NB4 (cell line): ENCODE measurements at places on chromosomes 5 and 9.

DNA sequence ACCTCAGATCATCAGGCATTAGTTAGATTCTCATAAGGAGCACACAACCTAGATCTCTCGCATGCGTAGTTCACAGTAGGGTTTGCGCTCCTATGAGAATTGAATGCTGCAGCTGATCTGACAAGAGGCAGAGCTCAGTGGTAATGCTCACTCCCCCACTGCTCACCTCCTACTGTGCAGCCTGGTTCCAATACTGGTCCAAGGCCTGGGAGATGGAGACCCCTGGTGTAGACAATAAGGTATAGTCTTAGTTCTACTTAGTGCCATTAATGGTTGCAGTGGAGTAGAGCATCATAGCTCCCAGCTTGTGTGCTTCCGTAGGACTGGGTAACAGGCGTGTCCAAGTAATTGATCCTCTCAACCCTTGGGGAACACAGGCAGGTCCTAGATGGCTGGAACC, 70.4 kb upstream of the ANKRD55 start:
- peak; percentile 31 for DNase-seq

DNA sequence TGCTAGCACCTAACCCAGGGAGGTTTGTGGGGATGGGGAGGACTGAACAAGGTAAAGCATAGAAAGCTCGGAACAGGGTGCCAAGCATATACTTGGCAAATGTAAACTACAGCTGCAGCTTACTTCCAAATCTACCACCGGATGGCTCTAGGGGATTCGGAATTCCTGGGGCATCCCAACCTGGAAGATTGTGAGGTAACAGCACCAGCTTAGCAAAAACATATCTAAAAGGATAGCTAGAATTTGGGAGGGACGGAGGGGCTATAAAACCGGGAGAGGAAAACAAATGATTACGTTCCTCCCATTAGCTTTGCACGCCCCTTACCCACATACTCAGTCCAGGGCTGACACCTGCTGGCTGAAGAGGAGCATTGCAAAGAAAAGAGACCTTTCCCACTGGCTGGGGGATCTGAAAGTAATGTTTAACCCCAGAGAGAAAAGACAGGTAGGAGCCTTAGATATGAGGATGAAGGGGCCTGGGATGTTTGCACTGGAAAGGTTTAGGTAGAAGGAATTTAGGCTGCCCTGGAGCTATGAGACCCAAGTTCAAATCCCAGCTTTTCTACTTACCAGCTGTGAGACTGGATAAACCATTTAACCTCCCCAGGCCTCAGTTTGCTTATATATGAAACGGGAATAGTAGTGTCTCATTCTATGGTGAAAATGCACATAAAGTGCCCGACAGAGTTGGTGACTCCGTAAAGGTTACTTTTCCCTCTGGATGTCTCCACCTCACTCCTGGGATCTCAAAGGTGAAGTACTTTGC, 73.6 kb downstream of the FAM114A2 start:
- DNase-seq: peak; percentile 64

DNA sequence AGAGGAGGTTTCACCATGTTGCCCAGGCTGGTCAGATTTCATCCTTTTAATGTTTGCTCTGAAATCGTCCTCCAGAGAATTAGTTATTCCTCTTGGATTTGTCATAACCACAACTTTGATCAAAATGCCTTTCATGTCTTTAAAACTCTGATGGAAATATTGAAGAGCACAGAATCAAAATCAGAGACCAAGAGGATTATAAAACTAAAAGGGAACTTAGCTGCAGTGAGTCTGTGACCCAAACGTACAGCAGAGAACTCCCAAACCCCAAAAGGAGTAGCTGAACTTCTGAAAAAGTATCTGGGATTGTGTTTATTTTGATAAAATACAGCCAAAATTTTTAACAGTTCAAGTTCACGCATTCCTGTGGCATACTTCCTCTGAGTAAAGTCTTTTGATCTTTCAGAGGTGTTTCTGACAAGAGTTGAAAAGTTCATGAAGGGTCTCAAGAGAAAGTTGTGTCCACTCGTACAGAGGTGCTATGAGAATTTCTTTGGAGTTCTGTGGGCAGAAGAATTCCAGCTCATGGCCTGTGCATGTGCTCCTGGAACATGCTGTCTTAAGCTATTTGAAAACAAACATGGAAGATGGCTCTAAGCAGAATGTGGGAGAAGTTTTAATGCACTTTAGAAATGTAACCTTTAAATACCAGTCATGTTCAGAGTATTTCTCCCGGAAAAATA, 124.0 kb downstream of the ESM1 start:
- DNase-seq: no peak

- no peak for DNase-seq
Measured at GRCh38 chr5:120518581-120518980, 54.5 kb downstream of the PRR16 start.

DNA sequence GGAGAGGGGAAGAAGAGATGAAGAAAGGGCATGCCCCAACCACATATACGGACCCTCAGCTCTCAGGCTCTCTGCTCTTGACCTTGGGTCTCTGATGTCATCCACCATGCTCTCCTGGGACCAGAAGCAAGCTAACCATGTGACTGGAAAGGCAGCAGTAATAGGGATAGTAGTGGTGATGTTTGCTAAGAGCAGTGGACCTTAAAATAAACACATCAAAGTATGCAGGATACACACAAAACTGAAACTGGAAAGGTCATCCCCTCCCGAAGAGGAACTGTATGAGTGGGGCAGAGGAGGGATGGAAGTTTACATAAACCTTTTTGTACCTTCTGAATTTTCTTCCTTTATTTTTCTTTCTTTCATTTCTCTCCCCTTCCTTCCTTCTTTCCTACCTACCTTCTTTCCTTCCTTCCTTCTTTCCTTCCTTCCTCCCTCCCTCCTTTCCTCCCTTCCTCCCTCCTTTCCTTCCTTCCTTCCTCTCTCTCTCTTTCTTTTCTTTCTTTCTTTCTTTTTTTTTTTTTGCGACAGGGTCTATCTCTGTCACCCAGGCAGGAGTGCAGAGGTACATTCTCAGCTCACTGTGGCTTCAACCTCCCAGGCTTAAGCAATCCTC, 8.1 kb upstream of the PTPN3 start:
- DNase-seq: peak; percentile 11

DNA sequence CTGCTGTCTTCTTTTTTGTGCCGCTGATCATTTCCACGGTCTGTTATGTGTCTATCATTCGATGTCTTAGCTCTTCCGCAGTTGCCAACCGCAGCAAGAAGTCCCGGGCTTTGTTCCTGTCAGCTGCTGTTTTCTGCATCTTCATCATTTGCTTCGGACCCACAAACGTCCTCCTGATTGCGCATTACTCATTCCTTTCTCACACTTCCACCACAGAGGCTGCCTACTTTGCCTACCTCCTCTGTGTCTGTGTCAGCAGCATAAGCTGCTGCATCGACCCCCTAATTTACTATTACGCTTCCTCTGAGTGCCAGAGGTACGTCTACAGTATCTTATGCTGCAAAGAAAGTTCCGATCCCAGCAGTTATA, 17.1 kb downstream of the F2R start:
- peak; percentile 51 for DNase-seq

- no peak for DNase-seq
Measured at GRCh38 chr9:35423499-35423898, 66.4 kb upstream of the RUSC2 start.

DNA sequence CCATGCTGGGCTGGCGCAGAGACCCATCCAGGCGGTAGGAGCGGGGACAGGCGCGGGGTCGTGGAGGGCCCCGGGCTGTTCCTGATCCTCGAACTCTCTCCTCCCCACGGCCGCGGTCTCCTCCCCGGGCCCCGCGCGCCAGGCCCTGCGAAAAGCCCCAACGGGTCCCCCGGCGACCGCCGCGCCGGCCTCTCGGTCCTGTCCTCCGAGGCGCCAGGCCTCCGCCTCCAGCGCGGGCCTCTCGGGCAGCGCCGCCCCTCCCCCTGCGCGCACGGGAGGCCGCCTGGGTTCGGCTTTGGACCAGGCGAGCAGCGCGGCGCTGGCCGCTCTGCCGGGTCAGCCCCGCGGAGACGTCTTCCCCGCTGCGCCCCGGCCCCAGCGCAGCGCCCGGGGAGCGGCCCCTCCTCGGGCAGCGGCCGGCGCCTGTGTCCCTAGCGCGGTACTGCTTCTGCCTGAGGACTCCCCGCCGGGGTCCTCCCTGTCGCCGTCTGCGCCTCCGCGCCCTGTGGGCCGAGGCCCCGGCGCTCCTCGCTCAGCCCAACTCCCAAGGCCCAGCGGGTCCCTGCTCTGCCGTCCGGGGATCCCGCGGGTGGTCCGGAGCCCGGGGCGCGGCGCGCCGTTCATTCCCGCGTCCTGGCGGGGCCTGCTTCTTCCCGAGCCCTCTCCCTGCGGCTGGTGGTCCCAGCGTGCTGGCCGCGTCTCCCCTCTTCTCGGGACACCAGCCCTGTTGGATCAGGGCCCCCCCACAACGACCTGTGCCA, 13.4 kb downstream of the COL23A1 start:
- no peak for DNase-seq

- DNase-seq: no peak
Measured at GRCh38 chr9:111099199-111100008, 61.1 kb upstream of the LPAR1 start.

DNA sequence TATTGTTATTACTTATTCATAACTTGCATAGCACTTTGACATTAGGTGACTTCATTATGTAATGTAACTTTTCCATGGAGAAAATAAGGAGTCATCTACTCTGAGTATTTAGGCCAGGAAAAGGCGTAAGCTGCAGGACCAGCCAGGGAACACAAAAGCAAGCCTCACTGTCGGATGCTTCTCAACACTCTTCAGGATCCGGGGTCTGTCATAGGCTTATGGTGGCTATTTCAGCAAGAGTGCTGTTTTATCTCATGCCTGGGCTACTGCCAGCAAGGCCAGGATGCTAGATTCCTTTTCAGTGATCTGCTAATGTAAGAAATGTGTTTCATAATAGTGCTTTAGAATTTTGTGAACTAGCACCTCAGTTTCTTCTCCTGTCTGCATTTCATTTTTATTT, 162.4 kb downstream of the CHSY3 start:
- DNase-seq: no peak

DNA sequence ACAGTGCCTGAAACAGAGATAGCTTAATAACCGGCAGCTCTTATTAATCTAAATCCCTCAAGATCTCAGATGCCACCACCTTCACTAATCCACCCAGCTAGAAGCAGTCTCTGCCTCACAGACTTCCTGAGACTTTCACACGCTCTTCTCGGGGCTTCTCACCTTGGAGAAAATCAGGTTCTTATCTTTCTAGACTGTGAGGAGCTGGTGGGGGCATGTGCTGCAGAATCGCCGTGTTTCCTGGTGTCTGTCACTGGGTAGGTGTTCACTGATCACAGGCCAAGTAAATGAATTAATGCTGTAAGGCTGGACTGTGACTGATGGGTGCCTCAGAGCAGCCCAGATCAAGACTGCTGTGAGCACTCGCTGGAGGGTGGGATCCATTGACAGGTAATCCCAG, 101.7 kb downstream of the PSD2 start:
- no peak for DNase-seq

- DNase-seq: no peak
Measured at GRCh38 chr9:69120380-69121154, 53.5 kb upstream of the TJP2 start.

DNA sequence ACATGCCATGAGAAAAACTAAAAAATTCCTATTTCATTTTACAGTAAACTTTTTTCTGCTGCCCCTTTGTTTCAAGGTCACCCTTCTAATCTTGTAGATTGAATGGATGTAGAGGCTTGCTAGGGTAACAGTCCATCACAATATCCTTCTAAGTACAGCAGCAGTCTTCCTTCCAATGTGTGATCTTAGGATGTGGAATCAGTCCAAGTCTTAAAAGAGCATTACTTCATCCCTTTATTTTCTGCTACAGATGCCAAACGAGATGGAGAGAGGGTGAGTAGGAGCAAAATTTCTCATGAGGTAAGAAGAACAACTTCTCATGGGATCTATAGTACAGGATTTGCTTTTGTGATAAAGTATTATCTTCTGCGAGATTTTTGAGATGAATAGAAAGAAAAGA, 704 bp upstream of the IL33 start:
- DNase-seq: no peak

DNA sequence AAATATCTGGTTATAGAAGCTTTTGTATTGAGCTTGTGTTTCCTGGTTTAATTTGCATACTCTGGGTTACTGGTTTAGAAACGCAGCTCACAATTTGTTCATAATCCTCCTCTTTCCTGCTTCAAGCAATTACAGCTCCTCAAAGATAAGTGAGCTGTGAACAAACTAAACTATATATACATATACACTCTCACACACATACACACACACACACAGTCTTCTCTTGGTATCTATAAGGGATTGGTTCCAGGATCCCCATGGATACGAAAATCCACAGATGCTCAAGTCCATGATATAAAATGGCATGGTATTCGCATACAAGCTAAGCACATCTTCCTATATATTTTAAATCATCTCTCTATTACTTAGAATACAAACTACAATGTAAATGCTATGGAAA, 510.9 kb upstream of the CDH18 start:
- DNase-seq: no peak

GRCh38 chr5:138028971-138029365, 3.9 kb downstream of the FAM13B start:
- DNase-seq: no peak

DNA sequence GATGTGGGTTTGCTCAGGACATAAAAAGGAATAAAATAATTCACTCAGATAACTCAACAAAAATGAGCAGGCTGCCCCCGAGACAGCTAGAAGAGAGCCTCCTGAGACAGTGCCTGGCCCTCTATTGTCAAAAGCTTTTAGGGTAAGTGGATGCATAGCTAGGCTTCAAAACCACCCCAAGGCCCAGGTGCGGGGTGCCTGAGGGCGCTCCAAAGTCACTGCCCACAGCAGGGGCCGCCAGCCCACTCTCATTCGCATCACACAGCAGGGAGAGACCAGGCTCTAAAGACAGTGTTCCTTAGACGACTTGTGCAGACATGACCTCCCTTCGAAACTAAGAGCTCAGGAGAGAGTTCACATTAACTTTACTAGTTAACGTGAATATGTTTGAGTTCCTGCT, 271.5 kb downstream of the FSTL4 start:
- no peak for DNase-seq

- DNase-seq: no peak
Measured at GRCh38 chr9:82549174-82549821, 513.6 kb downstream of the RASEF start.

- DNase-seq: no peak
Measured at GRCh38 chr5:147432323-147432722, 77.5 kb downstream of the DPYSL3 start.

- no peak for DNase-seq
Measured at GRCh38 chr9:1273859-1274258, 223.7 kb downstream of the DMRT2 start.
